ENCODE measurements at places on chromosomes 11 and 22. TPM values are rescaled to one million over a fixed set of nuclear protein-coding genes. Genes with fewer than 3 reads are reported as not detected.

DNA sequence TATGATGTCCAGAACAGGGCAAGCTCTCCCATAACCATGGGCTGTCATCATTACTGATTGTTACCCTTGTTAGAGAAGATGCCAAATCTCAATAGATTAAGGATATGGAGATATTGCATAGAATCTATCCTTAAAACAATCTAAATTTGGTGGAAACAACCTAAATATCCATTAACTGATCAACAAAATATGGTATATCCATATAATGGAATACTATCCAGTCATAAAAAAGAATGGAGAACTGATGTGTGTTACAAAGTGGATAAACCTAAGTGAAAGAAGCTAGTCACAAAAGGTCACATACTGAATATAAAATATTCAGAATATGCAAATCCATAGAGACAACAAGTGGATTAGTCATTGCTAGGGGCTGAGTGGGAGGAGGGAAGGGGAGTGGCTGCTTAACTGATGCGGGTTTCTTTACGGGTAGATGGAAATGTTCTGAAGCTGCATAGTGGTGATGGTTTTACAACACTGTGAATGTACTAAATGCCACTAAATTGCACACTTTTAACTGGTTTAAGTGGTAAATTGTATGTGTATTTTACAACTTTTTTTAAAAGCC lies 36.1 kb upstream of the SMCO4 start:
- peak; percentile 21 for DNase-seq

- DNase-seq, result no peak
Observed at GRCh38 chr11:108340973-108341372, 118.1 kb downstream of the ATM start.

GRCh38 chr11:100923555-100923954 lies 206.1 kb downstream of the PGR start:
- DNase-seq, result no peak

DNA sequence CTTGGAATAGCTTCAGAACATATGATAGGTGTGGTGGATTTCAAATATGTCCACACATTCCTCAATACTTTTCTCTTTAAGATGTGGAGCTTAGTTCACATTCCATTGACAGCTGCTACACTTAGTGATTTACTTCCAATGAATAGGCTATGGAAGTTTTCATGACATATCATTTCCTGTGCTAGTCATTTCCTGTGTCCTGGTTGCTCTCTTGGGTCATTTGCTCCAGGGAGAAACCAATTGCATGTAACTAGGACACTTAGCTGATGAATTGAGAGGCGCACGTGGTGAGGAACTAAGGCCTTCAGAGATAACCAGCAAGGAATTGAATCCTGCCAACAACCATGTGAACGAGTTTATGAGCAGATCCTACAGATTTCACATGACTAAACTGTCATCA lies 120.9 kb downstream of the SLC17A6 start:
- DNase-seq, result no peak

DNA sequence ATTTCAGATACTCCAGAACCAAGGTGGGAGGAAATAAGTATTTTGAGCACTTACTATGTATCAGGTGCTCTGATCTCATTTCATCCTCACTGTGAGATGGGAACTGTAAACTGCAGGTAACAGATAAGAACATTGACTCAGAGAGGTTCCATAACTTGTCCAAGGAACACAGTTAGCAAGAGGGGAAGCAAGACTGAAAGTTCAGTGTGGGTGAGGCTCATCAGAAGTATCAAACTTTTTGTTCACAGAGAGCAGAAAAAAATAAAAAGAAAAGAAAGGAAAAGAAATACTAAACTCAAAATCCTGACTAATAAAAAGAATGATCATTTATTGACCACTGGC lies 37.1 kb downstream of the RAB30 start:
- no peak for DNase-seq

The ZNF280B gene
- 2.5 TPM for total RNA-seq

The C22orf31 gene
- not detected for total RNA-seq

The DGCR6 gene
- total RNA-seq, result 0.59 TPM

The ISX gene
- total RNA-seq, result not detected

Data from activated CD4-positive, alpha-beta T cell treated with anti-CD3 and anti-CD28 coated beads for 36 hours (primary cell).